Common myeloid progenitor, CD34-positive (primary cell): ENCODE measurements at places on chromosomes 7 and 10.

GRCh38 chr7:98638853-98639252, 21.8 kb downstream of the NPTX2 start:
- DNase-seq, result no peak

GRCh38 chr10:110392868-110393740, 88.4 kb upstream of the SMNDC1 start:
- no peak for DNase-seq

GRCh38 chr10:102997998-102998397, 79.9 kb downstream of the CNNM2 start:
- DNase-seq, result no peak

- DNase-seq, result no peak
These were observed 94.3 kb upstream of the FRMD4A start for GRCh38 chr10:14425034-14425433.

DNA sequence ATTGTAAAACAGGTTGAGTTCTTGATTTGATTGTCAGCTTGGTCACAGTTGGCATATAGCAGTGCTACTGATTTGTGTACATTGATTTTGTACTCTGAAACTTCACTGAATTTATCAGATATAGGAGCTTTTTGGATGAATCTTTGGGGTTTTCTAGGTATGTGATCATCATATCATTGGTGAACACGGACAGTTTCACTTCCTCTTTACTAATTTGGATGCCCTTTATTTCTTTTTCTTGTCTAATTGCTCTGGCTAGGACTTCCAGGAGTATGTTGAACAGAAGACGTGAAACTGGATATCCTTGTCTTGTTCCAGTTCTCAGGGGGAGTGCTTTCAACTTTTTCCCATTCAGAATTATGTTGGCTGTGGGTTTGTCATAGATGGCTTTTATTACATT, 86.9 kb downstream of the EXOC4 start:
- no peak for DNase-seq

DNA sequence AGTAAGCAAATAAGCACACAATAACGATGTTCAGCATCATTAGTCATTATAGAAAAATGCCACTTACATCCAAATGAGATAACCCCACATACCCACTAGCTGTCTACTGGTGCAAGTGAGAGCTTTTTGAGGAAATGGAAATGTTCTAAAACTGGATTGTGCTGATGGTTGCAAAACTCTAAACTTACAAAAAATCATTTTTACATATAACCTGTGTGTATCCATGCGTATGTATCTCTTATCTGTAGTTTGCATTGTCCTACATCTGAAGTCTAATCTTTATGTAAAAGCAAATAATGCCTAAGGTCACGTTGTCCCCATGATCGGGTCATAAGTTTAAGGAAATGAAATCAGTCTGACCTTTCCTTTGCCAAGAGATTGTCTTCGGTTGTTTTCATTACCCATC, 81.6 kb upstream of the DNAJB6 start:
- no peak for DNase-seq

GRCh38 chr7:151857866-151858450, 19.0 kb downstream of the PRKAG2 start:
- DNase-seq, result no peak

DNA sequence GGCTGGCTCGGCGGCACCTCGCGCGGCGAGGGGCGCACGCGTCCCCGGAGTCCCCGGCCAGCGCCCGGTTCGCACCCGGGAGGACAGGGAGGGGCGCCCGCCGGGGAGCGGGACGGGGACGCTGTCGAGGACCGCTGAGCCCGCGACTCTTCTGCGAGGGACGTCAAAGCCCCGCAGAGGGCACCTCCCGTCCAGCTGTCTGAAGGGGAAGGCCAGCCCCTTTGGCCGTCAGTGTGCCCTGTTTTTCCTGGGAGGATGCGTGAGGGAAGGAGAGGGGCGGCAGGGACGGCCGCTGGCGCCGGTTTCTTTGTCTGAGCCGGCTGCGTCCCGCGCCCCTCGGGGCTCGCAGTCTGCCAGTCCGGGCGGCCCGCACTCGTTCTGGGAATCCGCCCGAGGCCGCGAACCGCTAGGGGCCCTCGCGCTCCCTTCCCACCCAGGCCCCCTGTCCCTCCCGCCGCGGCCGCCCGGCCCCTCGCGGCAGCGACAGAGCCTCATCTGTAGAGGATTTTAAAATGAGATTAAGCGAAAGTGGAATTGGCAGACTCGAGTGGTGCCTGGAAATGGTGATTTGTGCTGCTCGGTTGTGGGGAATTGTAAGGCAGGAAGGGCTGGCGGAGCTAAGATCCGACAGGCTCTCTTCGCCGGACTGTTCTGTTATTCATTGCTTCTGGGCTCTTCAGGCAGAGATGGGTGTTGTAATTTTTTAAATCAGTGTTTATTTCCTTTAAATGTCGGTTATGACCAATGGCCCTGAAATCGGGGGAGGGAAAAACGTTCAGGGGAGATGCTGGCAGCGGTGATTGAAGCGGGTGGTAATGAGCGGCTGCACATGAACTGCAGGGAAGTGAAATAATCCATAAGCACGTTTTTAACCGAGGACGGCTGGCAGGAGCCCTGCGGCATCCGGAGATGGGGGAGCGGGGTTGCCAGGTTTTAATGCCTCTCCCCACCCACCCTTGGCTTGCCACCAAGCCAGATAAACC, 618 bp upstream of the RELN start:
- peak; percentile 42 for DNase-seq

DNA sequence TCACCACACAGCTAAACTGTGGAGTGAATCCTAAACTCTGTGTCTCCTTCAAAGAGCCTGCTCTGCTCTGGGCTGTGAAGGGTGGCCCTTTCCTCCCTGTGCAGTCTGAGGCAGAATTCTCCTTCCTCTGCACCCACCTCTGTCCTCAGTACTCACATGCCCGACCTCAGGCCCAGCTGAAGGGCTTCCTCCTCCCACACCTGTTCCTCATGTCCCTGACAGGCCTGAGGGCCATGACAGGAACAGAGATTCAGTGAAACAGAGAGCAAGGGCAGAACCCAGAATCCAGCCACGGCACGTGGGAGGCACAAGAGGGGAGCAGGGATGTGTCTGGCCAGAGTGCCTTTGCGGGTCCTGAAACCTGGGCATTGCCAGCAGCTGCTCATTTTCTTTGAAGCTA, 13.9 kb downstream of the CREB3L2 start:
- no peak for DNase-seq
